ENCODE measurements at places on chromosomes 5 and 9. TPM values are rescaled to one million over a fixed set of nuclear protein-coding genes. Genes with fewer than 3 reads are reported as not detected.

TRPM6 gene
- total RNA-seq: 0.05 TPM

GPR150 gene
- total RNA-seq: 0.11 TPM

PKD2L2 gene
- total RNA-seq: not detected

GNG10 gene
- 30.9 TPM for total RNA-seq

SPAG8 gene
- 1.5 TPM for total RNA-seq

REEP2 gene
- total RNA-seq: 11.1 TPM

KIF4B gene
- 0.07 TPM for total RNA-seq

C9orf50 gene
- not detected for total RNA-seq

C5orf34 gene
- total RNA-seq: 6.3 TPM

GAPVD1 gene
- total RNA-seq: 50.8 TPM

C1QTNF2 gene
- not detected for total RNA-seq

SLC25A48 gene
- total RNA-seq: not detected

TRIM36 gene
- total RNA-seq: not detected

HTR1A gene
- not detected for total RNA-seq

TSSK1B gene
- total RNA-seq: not detected

CAVIN4 gene
- 0.23 TPM for total RNA-seq

CLIC3 gene
- not detected for total RNA-seq

LRRC70 gene
- 1.1 TPM for total RNA-seq

COL27A1 gene
- total RNA-seq: 4.1 TPM

ACOT12 gene
- not detected for total RNA-seq

ENTR1 gene
- total RNA-seq: 66.4 TPM

PCDHB6 gene
- not detected for total RNA-seq

GCNT1 gene
- total RNA-seq: 15.0 TPM

RXRA gene
- 22.8 TPM for total RNA-seq

ARSK gene
- 4.6 TPM for total RNA-seq

CDX1 gene
- not detected for total RNA-seq

TBC1D9B gene
- total RNA-seq: 125 TPM

LECT2 gene
- total RNA-seq: not detected

CD274 gene
- total RNA-seq: 36.7 TPM

SH3RF2 gene
- 0.57 TPM for total RNA-seq

ZNF618 gene
- 0.25 TPM for total RNA-seq

STARD4 gene
- 230 TPM for total RNA-seq

MLANA gene
- total RNA-seq: not detected

PLPP7 gene
- total RNA-seq: 0.21 TPM

CCDC183 gene
- total RNA-seq: not detected

TLX3 gene
- not detected for total RNA-seq

OR1J1 gene
- not detected for total RNA-seq

NUTM2G gene
- total RNA-seq: not detected

C5orf47 gene
- not detected for total RNA-seq

All from activated T-helper 2 cell treated with anti-CD3 and anti-CD28 coated beads, Interferon-gamma antibody, Interleukin-2, Interleukin-4, amounts not matched to agents 10 μg/mL and 5 μg/mL and 100 μg/mL, durations not matched to agents 14 hours and 24 hours and 36 hours (primary cell).